HCT116 (cell line): ENCODE measurements at places on chromosomes 12 and 14.

GRCh38 chr12:57171668-57172067 is 24.2 kb upstream of the LRP1-AS start:
- DNase-seq = no peak

GRCh38 chr12:6613776-6614512 is 6.8 kb upstream of the CHD4 start:
- peak; percentile 95 for DNase-seq

DNA sequence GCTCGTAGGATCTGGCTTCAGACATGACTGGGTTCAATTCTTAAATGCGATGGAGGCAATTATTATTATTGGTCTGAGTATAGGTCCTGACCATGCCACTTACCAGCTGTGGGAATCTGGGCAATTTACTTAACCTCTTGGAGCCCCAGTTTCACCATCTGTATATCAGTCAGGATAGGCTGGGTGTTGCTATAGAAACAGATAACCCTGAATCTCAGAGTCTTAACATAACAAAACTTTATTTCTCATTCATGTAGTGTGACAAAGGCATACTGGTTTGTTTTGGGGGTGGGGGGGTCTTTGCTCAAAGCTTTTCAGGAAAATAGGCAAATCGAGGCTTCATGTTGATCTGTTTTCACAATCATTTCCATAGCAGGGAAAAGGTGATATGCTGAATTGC is 199.6 kb upstream of the SRRM4 start:
- no peak for DNase-seq

- no peak for DNase-seq
Observed at GRCh38 chr14:74697976-74698375, 14.9 kb downstream of the AREL1 start.

- DNase-seq = no peak
Observed at GRCh38 chr12:52123487-52124186, 44.1 kb downstream of the SMIM41 start.

DNA sequence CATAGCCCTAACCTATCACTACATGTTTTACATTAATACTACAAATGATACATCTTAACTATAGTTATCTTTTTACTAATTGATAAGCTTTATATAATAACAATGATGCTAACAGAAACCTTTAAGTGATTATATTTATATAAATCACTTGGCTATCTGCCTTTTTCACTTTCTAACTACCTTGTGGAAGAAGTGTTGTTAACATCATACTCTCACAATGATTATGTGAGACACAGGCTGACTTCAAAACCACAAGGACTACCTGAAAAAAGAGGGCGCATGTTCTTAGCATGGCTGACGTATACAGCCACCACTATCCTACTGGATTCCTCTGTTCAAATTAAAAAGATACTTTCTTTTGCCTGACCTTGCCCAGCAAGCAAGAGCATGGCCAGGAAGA is 135.3 kb upstream of the SOX5 start:
- no peak for DNase-seq

- no peak for DNase-seq
Observed at GRCh38 chr12:93944201-93944600, 204.2 kb upstream of the PLXNC1 start.

- no peak for DNase-seq
Observed at GRCh38 chr12:26740991-26741390, 92.0 kb downstream of the ITPR2 start.

DNA sequence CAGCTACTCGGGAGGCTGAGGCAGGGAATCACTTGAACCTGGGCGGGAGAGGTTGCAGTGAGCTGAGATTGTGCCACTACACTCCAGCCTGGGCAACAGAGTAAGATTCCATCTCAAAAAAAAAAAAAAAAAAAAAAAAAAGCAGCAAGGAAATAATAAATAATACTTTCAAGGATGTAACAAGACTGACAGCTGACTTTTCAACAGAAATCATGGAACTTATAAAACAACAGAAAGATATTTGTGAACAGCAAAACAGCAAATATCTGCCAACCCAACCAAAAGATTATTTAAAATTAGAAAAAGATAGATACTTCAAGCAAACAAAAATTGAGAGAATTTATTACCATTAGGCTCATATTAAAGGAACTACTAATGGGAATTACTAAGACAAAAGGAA is 115.1 kb downstream of the TSHR start:
- no peak for DNase-seq

GRCh38 chr12:114688256-114688845 is 4.4 kb upstream of the TBX3 start:
- no peak for DNase-seq

DNA sequence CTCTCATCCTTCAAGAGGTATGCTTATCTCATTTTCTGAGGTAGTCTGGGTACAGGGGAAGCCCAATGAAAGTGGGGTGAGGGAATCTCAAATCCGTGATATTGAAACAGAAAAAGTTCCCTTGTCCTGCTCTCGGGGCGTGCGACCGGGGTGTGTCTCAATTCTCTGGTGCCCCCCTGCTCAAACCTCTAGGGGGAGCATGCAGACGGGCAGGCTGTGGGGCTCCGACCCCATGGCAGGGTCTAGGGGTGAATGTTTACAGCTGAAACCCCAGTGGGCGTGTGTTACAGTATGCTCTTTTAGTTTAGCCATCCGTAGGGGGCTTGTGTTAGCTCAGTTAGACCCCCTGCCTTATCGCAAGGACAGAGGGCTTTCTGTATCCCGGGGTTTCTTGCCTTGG is 68.7 kb downstream of the PTPRQ start:
- no peak for DNase-seq

- no peak for DNase-seq
Observed at GRCh38 chr12:57936513-57936883, 4.9 kb upstream of the ATP23 start.

GRCh38 chr14:106051796-106052195 is 525.4 kb downstream of the TMEM121 start:
- DNase-seq = no peak

DNA sequence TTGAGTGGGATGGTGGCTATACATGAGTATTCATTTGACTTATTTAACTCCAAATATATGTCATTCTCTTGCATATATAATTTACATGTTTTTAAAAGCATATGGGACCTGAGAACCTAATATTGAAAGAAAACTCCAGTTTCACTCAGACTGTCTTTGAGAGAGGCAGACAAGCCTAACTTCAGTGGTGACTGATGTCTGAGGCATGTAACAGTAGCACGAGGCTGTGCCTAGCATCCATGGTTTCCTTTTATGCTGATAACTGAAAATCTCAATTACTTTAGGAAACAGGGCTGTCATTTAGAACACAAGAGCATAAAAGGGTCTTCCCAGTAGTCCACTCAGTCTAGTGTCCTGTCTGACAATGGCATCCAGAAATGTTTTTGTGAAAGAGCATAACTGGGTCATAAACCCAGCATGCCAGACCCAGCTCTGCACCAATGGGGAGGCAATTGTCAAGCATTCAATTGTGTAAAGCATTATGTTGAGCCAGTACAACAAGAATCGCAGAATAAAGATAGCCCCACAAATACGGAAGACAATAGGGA is 24.3 kb downstream of the MAPK1IP1L start:
- DNase-seq = no peak

- DNase-seq = peak; percentile 84
Observed at GRCh38 chr12:15757553-15758255, 31.5 kb downstream of the EPS8 start.

DNA sequence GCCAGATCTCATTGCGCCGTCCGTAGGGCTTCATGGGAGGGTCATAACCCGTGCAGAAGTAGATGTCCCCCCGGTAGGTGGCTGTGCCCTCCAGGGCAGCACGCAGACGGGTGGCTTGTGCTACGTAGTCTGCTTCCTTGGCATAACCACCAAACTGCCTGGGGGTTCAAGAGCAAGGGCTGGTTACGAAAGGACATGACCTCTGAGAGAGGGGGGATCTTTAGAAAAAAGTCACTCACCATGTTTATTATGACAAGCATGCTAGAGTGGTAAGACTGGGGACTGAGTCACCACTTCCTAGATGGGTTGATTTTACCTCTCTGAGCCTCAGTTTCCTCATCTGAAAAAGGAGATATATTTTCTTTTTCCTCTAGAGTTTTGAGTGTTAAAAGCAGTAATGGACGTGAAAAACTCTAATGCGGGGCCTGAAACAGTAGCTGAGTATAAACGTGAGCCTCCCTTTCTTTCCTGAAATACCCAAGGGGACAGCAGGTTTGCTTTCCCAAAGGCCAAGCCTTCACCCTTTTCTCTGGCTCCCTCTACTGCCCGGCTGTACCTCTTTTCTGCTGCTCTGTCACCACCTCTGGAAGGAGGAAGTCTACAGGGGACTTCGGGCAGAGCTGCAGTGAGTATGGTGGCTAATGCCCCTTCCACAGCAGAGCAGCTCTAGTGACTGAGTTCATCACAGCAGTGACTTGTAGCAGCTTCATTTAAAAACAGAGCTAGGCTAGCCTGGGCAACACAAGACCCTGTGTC is 23.5 kb upstream of the GPRC5D start:
- DNase-seq = peak; percentile 29

- DNase-seq = no peak
Observed at GRCh38 chr12:49803693-49804450, 24.3 kb downstream of the NCKAP5L start.

DNA sequence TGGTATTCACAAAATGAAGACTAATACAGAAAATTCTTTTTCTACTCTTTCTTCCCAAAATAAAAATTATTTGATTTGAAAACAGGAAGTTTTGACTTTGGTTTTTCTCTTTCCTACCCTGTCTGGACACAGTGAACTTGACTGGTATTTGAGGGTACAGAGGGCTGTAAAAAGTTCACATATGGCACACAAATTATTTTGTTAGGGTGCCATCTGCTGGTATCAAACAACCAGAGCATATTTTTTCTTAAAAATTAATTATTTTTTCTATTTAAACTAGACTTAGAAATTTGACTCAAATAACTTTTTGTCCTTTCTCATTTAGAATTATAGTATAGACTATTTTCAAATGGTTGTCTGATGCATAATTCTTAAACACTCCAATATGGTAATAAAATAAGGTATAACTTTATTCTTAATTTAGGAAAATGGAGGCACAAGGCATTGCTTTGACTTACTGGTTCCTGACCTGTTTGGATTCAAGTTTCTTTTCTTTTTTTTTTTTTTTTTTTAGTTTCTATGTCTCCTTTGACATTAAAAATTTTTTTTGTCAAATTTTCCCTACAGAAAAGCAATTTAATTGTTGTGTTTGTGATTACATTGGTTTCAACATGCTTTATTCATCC is 390.6 kb downstream of the PRKD1 start:
- DNase-seq = no peak

DNA sequence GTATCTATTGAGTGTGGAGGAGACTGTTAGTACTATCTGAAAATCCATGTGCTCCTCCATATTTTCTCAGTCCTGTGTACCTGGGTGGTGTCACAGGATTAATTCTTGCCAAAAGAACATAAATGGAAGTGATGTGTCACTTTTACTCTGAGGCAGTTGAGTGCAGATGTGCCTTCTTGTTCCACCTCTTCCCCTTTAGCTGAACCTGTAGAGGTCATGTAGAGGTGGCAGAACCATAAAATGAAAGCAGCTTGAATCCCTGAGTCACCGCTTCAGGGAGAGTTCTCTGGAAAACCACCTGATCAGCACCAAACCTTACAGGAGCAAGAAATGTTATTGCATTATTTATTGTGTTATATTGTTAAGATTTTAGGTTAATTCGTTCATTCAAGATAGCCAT is 14.7 kb upstream of the SLC25A3 start:
- peak; percentile 51 for DNase-seq

GRCh38 chr14:20427231-20428009 is 8.5 kb downstream of the KLHL33 start:
- peak; percentile 13 for DNase-seq

DNA sequence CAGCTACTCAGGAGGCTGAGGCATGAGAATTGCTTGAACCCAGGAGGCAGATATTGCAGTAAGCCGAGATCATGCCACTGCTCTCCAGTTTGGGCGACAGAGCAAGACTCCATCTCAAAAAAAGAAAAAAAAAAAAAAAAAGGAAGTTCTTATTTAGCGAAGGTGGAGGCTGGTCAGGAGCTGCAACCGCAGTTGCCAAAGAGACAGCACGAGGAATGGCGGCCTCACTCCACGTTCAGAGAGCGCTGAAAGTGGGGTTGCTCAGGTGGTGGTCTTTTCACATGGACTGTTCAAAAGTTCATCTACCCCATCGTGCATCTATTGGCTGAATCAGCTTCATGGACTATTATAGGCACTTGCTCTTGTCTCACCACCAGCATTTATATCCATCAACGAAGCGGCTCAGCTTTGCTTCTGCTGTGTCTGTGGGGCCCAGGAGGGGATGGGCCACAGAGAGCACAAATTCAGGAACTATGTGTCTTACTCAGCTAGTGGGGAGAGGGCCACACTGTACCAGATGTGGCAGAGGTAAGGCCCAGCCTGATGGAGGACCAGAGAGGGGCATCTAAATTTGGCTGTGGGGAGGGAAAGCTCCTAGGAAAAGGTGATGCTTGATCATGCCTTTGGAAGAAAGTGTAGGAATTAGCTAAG is 27.3 kb downstream of the SLC25A47 start:
- no peak for DNase-seq
